Progenitor cell of endocrine pancreas (in vitro differentiated cells): ENCODE measurements at places on chromosomes 3 and 15.
A peak's percentile ranks its signal among the peaks of the same experiment; 100 is the strongest.

DNA sequence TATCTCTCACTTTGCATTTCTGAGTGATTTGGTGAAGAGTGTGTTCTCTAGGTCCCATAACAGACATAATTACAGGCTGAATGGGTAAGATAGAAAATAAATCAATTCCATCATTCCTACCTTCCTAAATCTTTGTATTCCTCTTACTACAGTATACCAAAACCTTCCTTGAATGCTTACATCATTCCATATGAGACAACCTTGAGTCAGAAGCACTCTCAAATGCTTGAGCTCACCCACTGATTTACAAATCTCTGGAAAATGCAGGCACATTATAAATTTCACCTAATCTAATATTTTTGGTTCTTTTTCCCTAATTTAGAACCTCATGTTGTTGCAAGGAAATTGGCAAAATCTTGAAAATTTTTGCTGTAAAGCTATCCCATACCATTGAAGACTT lies 239.1 kb downstream of the CBLB start:
- H3K27me3 ChIP-seq, result no peaks in the 10 kb centered on the region
- no peaks in the 10 kb centered on the region for H3K4me1 ChIP-seq

DNA sequence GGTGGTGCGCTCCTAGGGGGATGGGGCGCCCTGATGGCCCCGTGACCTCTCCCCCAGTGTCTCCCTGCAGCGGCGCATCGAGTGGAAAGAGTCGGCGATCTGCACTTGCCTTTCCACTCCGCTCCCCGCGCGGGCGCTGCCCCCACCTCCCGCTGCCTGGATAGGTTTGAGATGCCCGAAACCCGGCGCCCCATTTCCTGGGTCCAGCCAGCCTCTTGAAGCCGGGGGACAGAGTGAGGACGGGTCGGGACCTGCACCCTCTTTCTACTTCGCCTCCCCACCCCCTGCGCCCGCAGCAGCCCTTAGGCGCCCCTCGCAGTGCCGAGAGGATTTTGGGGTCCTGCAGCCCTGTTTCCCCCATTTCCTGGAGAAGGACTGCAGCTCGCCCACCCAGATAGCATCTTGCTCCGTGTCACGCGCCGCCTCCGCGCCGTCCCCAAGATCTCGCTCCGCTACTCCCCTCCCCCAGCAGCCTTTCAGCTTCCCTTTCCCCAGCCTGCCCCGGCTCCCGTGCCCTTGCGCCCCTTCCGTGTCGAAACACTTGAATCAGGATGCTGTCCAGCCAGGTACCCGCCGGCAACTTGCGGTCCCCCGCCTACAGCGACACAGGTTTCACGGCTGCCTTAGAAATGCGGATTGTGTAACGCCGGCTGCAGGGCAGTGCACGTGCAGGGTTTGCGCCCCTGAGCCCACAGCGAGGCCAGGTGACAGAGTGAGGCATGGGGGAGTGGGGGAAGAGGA lies 519 bp downstream of the ABHD6 start:
- H3K27ac ChIP-seq, result peak overlapping the region; percentile 91
- H3K27me3 ChIP-seq, result peaks cover 20% of the 10 kb centered on the region
- DNase-seq, result peak; percentile 32
- H3K36me3 ChIP-seq, result no peaks in the 10 kb centered on the region
- peaks cover 17% of the 10 kb centered on the region for H3K4me1 ChIP-seq
- peak overlapping the region; percentile 84 for H3K4me3 ChIP-seq

- peaks cover 10% of the 10 kb centered on the region for H3K4me1 ChIP-seq
- peak overlapping the region; percentile 64 for H3K27ac ChIP-seq
- H3K27me3 ChIP-seq, result no peaks in the 10 kb centered on the region
- no peaks in the 10 kb centered on the region for H3K36me3 ChIP-seq
- H3K4me3 ChIP-seq, result no peak overlapping the region
- no peak for DNase-seq
Measured at GRCh38 chr15:33007303-33007855, 187.1 kb downstream of the FMN1 start.

DNA sequence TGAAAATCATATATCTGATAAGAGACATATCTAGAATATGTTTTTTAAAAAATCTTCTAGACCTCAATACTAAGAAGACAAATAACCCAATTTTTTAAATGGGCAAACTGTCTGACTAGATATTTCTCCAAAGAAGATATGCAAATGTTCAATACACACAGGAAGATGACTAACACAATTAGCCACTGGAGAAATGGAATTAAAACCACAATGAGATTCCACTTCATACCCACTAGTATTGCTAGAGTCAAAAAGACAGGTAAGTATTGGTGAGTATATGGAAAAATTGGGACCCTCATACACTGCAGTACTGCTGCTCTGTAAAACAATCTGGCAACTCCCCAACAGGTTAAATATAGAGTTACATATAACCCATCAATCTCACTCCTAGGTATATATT lies 33.1 kb upstream of the TOPAZ1 start:
- peaks cover 3% of the 10 kb centered on the region for H3K4me1 ChIP-seq
- no peak overlapping the region for H3K27ac ChIP-seq
- no peak for DNase-seq
- no peaks in the 10 kb centered on the region for H3K36me3 ChIP-seq

GRCh38 chr3:45773072-45773471 lies 23.3 kb downstream of the SLC6A20 start:
- H3K27me3 ChIP-seq, result peaks cover 25% of the 10 kb centered on the region
- H3K27ac ChIP-seq, result peak overlapping the region; percentile 53
- no peaks in the 10 kb centered on the region for H3K36me3 ChIP-seq
- no peak overlapping the region for H3K4me3 ChIP-seq
- DNase-seq, result no peak
- peaks cover 6% of the 10 kb centered on the region for H3K4me1 ChIP-seq

DNA sequence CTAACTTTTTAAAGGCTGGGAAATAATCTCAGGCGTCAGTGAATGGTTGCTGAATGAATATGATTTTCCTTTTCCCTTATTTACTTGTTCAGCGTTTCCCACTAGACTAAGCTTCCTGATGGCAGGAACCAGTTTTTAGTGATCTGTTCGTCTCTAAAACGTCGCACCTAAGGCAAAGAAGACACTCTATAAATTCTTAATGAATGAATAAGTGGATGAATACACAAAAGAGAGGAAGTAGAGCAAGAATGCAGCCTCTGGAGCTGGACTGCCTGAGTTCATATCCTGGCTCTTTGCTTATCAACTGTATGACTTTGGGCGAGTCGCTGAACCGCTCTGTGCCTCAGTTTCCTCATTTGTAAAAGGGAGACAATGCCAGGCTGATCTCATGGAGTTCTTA lies 38.7 kb downstream of the WNT7A start:
- no peaks in the 10 kb centered on the region for H3K4me1 ChIP-seq
- peaks cover 5% of the 10 kb centered on the region for H3K27me3 ChIP-seq
- H3K27ac ChIP-seq, result no peak overlapping the region
- H3K4me3 ChIP-seq, result no peak overlapping the region
- no peaks in the 10 kb centered on the region for H3K36me3 ChIP-seq
- DNase-seq, result no peak

DNA sequence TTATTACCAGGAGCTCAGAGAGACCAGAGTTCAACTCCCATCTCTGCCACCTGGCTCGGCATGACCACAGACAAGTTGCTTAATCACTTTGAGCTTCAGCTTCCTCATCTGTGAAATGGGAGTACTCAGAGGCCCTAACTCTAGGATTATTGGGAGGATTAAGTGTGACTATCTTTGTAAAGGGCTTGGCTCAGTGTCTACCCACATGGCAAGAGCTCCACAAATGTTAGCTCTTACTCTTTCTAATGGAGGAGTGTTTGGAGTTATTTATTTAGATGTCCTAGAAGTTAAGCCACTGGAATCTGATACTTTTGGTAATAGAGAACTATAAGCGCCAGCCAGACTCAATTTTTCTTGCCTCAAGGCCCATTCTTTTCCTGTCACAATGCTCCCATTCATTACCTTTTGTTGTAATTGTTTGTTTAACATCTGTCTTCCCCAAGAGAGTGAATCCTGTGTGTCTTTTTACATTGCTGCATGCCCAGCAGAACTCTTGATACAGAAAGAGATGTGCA lies 12.3 kb upstream of the LMCD1 start:
- no peak overlapping the region for H3K4me3 ChIP-seq
- H3K27me3 ChIP-seq, result no peaks in the 10 kb centered on the region
- H3K4me1 ChIP-seq, result peaks cover 8% of the 10 kb centered on the region
- H3K36me3 ChIP-seq, result peaks cover 13% of the 10 kb centered on the region
- DNase-seq, result no peak

DNA sequence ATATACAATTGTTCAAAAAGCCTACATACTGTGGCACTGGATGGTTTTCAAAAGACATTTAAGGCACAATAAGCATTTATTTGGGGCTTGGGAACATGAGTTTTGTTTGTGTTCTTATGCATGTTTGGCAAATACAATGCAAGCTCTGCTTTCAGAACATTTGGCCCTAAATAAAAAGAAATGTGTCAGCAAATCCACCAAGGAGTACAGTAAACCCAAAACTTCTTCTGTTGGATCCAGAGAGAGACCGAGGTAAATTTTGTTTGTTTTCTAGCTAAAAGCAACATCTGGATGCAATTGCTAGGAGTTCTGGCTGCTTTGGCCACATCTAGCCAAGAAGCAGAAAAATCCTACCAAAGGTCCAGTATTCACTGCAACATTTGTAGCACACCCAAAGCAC lies 168.8 kb downstream of the DCLK3 start:
- H3K27ac ChIP-seq, result no peak overlapping the region
- no peaks in the 10 kb centered on the region for H3K4me1 ChIP-seq
- no peak overlapping the region for H3K4me3 ChIP-seq

- H3K27me3 ChIP-seq, result no peaks in the 10 kb centered on the region
- no peaks in the 10 kb centered on the region for H3K36me3 ChIP-seq
- no peak overlapping the region for H3K27ac ChIP-seq
- H3K4me3 ChIP-seq, result no peak overlapping the region
Measured at GRCh38 chr3:86737517-86737916, 253.4 kb downstream of the VGLL3 start.

- H3K4me3 ChIP-seq, result no peak overlapping the region
- peaks cover 23% of the 10 kb centered on the region for H3K36me3 ChIP-seq
- H3K4me1 ChIP-seq, result peaks cover 17% of the 10 kb centered on the region
- H3K27me3 ChIP-seq, result peaks cover 36% of the 10 kb centered on the region
- no peak overlapping the region for H3K27ac ChIP-seq
- DNase-seq, result no peak
Measured at GRCh38 chr15:76401285-76401684, 64.7 kb downstream of the ISL2 start.

- no peaks in the 10 kb centered on the region for H3K27me3 ChIP-seq
- H3K4me1 ChIP-seq, result no peaks in the 10 kb centered on the region
- H3K4me3 ChIP-seq, result no peak overlapping the region
- DNase-seq, result no peak
- H3K36me3 ChIP-seq, result no peaks in the 10 kb centered on the region
Measured at GRCh38 chr3:34150992-34151391, 352.6 kb downstream of the PDCD6IP start.

GRCh38 chr15:39944726-39945125 lies 10.8 kb downstream of the EIF2AK4 start:
- no peaks in the 10 kb centered on the region for H3K27me3 ChIP-seq
- peaks cover 18% of the 10 kb centered on the region for H3K4me1 ChIP-seq

GRCh38 chr3:63961891-63962290 lies 49.7 kb upstream of the SCAANT1 start:
- H3K36me3 ChIP-seq, result no peaks in the 10 kb centered on the region
- H3K27ac ChIP-seq, result no peak overlapping the region
- peaks cover 66% of the 10 kb centered on the region for H3K4me1 ChIP-seq
- H3K27me3 ChIP-seq, result no peaks in the 10 kb centered on the region
- H3K4me3 ChIP-seq, result no peak overlapping the region

DNA sequence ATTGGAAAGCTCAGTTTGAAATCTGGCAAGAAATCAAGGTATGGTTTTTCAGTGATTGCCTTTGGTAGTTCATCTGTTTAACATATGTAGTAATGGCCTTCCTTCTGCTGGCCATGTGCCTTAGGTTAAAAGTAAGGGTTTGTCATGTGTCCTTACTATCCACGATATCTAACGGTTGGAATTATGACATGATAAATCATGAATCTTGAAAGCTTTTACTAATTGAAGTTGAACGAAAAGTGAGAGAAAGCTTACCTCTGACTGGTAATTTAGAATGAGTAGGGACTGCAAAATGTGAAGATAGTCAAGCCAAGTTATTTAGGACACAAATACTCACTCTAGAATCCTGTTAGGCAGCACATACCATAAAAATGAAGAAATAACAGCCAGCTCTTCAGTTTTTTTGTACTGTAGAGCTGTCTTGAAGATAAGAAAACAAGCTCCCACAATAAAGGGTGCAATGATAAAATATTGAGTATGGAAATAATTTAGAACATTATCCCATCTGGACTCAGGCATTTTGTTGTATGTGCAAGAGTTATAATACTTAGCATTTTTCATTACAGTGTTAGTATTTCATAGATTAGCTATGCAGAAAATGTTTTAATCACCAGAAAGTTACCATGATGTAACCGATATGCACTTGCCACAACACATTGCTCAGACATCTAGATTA lies 303.4 kb downstream of the ZNF385D start:
- H3K27me3 ChIP-seq, result no peaks in the 10 kb centered on the region
- peaks cover 8% of the 10 kb centered on the region for H3K4me1 ChIP-seq
- H3K36me3 ChIP-seq, result no peaks in the 10 kb centered on the region
- H3K4me3 ChIP-seq, result no peak overlapping the region

DNA sequence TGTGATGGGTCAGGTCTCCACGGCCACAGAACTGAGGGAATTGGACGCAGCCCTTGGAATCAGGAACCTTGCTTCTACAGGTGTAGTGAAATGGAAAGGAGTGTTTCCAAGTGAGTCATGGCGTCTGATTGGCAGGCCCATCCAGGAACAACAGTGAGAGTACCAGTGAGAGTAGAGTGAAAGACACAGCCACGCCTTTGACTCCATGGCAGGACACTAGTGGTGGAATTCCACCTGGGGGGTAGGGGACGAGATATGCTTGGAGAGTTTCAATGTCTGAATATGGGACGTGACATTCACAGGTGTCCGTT lies 3.0 kb upstream of the SLC28A1 start:
- H3K4me1 ChIP-seq, result peaks cover 12% of the 10 kb centered on the region
- peaks cover 9% of the 10 kb centered on the region for H3K27me3 ChIP-seq
- H3K4me3 ChIP-seq, result no peak overlapping the region
- H3K27ac ChIP-seq, result no peak overlapping the region
- H3K36me3 ChIP-seq, result no peaks in the 10 kb centered on the region

DNA sequence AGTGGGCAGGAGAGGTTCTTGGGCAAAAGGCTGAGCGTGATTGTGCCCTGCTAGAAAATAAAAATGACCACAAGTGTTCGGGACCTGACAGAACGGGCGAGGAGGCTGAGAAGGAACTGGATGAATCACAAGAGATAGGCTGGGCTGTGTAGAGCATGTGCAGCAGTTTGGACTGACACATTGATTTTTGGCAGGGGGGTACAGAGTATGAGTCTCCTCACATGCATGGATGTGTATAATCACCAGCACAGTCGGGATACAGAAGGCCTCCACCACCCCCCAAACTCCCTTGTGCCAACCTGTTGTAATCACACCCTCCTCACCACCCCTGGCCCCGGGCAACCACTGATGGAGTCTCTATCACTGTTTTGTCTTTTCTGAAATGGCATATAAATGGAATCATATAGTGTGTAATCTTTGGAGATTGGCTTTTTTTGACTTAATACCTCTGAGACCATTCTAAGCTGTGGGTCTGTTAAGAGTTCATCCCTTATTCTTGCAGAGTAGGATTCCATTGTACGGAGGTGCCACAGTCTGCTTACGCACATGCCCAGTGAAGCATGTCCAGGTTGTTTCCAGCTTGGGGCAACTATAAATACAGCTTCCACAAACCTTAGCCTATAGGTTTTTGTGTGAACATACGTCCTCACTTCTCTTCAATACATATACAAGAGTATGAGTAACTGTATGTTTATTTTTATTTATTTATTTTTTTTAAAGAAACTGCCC lies 438.8 kb downstream of the FOXP1 start:
- H3K4me3 ChIP-seq, result no peak overlapping the region
- H3K27me3 ChIP-seq, result no peaks in the 10 kb centered on the region
- peaks cover 10% of the 10 kb centered on the region for H3K36me3 ChIP-seq
- no peak for DNase-seq
- peak overlapping the region; percentile 67 for H3K27ac ChIP-seq

GRCh38 chr3:150243466-150243865 lies 164.6 kb upstream of the TSC22D2 start:
- no peaks in the 10 kb centered on the region for H3K36me3 ChIP-seq
- H3K27me3 ChIP-seq, result no peaks in the 10 kb centered on the region
- H3K4me3 ChIP-seq, result no peak overlapping the region
- DNase-seq, result no peak
- peaks cover 7% of the 10 kb centered on the region for H3K4me1 ChIP-seq
